ENCODE measurements at places on chromosomes 2 and 18.

GRCh38 chr2:196205011-196205766 lies 33.8 kb upstream of the STK17B start:
- DNase-seq = peak; percentile 27

GRCh38 chr2:241770185-241770935 lies 6.3 kb upstream of the GAL3ST2 start:
- no peak for DNase-seq

DNA sequence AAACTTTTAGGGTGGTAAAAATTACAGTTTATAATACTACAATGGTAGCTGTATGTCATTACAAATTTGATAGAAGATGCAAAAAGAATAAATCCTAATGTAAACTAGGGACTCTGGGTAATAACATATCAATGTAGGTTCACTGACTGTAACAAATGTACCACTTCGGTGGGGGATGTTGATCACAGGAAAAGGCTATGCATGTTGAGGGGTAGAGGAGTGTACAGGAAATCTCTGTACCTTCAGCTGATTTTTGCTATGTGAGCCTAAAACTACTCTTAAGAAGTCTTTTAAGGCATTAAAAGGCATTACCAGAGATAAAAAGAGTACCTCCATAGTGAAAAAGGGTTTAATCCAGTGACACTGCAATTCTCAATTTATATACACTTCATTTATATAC lies 25.0 kb downstream of the TRIP12 start:
- no peak for DNase-seq

- DNase-seq = no peak
These were observed 5.7 kb downstream of the GPATCH11 start for GRCh38 chr2:37090019-37090477.

GRCh38 chr18:48034651-48035555 lies 104.4 kb upstream of the SMAD2 start:
- DNase-seq = no peak

GRCh38 chr18:80157708-80158343 lies 48.8 kb downstream of the ADNP2 start:
- DNase-seq = peak; percentile 71

GRCh38 chr2:28484835-28485234 lies 11.0 kb upstream of the PLB1 start:
- DNase-seq = no peak

DNA sequence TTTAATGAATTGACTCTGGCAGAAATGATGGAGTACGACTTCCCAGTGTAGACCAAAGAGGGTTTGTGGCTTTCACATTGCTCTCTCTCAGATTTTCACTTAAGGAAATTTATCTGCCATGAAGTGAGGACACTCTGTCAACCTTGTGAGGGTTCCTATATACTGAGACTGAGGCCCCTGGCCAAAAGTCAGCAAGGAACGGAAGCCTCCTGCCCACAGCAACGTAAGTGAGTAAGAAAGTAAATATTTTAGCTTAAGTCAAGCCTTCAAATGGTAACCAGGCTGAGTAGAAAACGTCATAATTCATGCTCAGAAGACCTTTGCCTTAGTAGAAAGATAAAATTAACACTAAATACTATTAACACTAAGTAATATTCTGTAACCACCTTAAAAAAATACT lies 1080.5 kb upstream of the ACVR2A start:
- DNase-seq = no peak

DNA sequence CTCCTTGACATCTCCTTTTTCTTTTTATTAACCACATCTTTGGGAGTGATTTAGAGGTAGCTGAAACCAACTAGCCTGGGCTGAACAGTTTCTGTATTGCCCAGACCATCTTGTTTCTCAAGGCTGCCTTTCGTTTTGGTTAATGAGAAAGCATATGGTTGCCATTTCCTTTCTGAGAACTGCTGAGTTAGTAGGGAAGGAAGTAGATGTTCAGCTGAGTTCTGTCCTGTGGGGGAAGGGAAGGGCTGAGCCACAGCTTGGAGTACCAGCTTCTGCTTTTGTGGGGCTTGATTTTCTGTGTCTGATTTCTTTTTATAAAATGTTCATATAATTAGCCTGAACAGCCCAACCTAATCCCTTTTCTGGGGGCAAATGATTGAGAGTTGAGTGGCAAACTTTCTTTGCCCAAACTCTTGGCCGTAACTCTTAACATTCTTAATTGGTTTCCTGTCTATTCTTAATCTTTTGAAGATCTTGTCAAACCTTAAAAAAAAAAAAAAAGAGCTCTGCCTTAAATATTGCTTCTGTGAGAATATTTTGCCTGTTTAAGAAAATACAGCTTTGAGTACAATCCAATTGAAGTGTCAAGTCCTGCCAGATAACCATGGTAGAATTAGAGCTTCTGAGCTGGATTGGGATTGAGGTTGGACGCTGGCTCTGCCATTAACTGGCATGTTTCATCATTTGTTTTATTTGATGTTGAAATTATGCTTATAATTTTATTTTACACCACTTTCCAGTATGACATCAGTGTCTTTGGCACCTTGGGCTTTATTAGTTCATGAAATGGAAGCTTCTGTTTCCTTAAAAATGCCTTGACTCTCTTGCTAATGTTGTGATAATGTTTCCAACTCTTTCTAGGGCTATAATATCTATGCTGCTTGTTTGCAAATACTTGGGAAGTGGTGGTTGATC lies 1.9 kb upstream of the NABP1 start:
- no peak for DNase-seq

- DNase-seq = peak; percentile 82
These were observed 158.2 kb downstream of the MGAT5 start for GRCh38 chr2:134411828-134412638.

- no peak for DNase-seq
These were observed 619.9 kb downstream of the ZEB2 start for GRCh38 chr2:143899987-143900386.

DNA sequence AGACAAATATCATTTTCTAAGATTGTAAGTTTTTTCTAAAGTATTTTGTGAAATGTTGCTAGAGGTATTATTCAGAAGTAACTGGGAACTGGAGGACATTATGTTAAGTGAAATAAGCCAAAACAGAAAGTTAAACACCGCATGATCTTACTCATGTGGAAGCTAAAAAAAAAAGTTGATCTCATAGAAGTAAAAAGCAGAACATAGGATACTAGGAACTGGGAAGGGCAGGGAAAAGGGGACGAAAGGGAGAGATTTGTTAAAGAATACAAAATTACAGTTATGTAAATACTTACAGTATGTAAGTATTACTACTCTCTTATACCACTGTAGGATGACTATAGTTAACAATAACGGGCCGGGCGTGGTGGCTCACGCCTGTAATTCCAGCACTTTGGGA lies 46.7 kb upstream of the CDKL4 start:
- no peak for DNase-seq

GRCh38 chr2:42060718-42061619 lies 13.1 kb downstream of the PKDCC start:
- no peak for DNase-seq

GRCh38 chr2:172282944-172283343 lies 144.4 kb upstream of the ITGA6 start:
- no peak for DNase-seq

DNA sequence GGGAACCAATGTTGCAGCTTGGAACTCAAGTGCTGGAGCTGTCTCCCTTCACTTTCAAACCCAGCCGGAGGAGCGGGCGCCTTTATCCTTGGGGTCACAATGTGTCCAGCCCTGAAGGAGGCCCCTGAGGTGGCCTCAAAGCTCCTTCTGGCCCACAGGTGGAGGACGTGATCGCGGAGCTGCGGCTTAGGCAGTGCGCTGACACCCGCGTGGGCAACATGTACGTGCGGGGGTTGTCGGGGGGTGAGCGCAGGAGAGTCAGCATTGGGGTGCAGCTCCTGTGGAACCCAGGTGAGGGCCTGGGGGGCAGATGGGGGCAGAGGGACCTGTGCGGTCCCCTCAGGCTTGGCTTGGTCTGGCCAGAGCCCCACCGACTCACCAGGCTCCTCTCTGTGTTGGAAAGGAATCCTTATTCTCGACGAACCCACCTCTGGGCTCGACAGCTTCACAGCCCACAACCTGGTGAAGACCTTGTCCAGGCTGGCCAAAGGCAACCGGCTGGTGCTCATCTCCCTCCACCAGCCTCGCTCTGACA lies 13.5 kb downstream of the ABCG8 start:
- DNase-seq = no peak

- DNase-seq = no peak
These were observed 39.1 kb downstream of the TMEM163 start for GRCh38 chr2:134679745-134680144.

GRCh38 chr2:191268596-191268995 lies 23.4 kb downstream of the MYO1B start:
- no peak for DNase-seq

DNA sequence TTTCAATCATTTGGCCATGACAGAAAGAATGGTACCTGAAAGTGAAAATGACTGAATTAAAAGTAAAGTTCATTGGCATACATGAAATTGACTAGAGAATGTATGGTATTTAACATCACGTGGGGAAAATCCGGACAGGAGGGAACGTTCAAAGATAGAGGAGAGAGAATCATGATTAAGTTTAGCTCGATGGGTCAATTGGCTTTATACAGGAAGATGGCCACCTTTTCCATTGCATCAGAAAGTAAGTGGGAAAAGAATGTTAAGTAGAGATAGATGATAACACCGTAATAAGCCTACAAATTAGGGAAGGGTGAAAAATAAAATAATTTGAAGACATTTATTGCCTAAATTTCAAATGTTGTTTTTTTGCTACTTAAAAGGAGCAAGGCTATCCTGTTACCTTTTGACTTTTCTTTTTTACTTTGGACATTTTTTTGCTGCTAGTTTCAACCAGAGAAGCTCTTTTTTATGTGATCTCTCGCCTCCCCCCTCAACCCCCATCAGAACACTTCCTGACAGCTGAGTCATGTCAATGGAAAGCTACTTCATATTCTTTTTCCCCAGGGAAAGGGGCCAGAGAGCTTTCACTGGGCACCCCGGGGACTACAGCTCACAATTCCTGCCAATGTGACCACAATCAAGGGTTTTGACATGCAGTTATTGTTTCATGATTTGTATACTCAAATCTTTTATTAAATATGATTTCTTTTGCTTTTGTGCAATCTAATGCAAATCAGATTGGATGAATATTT lies 767 bp upstream of the CCDC102B start:
- no peak for DNase-seq

DNA sequence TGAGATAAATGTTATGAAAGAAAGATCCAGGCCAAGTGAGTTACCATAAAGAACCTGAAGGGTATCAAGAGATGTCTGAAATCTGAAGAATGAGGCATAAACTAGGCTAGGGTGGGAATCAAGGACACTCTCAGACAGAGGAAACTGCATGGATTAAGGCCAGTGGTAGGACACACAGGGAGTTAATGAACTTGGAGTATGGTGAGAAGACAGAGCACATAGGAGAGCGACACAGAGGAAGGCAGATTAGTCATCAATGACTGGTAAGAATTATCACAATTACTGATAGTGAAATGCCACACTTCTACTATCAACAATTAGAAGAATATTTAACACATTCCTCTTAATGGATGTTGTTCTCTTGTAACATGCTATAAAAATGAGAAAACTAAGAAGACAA lies 76.9 kb downstream of the TTC21B start:
- no peak for DNase-seq

GRCh38 chr2:76039505-76039904 lies 328.8 kb upstream of the GCFC2 start:
- DNase-seq = no peak
